Nephron progenitor cell (in vitro differentiated cells): ENCODE measurements at places on chromosomes 13 and 19.

DNA sequence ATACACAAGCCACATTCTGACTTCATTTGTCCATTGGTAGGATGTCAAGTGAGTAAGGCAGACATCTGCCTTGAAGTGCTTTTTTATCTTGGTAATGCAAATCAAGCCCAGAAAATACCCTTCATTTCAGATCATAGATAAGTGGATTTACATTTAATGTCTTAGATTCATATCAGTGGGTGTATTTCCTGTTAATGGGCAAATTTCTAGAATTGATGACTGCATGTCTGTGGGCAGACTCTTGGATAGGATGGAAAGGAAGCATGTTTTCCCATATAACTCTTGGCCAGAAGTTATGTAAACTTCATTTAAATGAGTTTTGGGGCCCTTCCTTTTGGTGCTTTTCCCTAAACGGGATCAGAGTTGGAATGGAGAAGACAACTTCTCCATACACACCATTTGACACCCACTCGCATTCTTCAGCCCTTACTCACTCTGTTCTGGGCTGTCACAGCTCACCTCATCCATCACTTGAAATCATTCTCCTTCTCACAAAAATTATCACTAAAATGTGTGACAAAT is 154.6 kb downstream of the FLT1 start:
- H3K27me3 ChIP-seq = no peaks in the 10 kb centered on the region
- no peak overlapping the region for H3K4me3 ChIP-seq
- no peak for DNase-seq
- H3K36me3 ChIP-seq = no peaks in the 10 kb centered on the region
- no peak overlapping the region for H3K27ac ChIP-seq

- H3K27me3 ChIP-seq = no peaks in the 10 kb centered on the region
- H3K4me3 ChIP-seq = no peak overlapping the region
- H3K4me1 ChIP-seq = peaks cover 82% of the 10 kb centered on the region
- DNase-seq = peak; percentile 10
Observed at GRCh38 chr13:50357586-50358118, 342.4 kb downstream of the KCNRG start.

DNA sequence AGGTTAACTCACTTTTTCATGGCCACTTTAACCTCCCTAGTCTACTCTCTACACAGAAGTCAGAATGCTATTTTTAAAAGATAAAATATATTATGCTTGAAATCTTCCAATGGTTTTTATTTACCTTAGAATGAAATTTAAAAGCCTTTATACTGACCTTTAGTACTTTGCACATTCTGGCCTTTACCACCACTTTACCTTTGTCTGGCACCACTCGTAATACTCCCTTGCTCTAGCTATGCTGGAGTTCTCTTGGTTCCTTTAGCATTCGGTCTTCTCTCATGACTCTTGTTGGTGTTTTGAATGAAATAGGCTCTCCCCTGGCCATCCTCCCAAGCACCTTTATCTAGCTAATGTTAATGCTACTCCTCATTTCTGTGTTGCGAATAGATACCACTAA is 310.8 kb downstream of the GPC5 start:
- no peaks in the 10 kb centered on the region for H3K36me3 ChIP-seq
- no peak overlapping the region for H3K27ac ChIP-seq
- no peaks in the 10 kb centered on the region for H3K4me1 ChIP-seq
- H3K4me3 ChIP-seq = no peak overlapping the region
- H3K27me3 ChIP-seq = no peaks in the 10 kb centered on the region

GRCh38 chr13:110483386-110483968 is 78.0 kb downstream of the RAB20 start:
- H3K36me3 ChIP-seq = peaks cover 48% of the 10 kb centered on the region
- DNase-seq = no peak
- H3K4me3 ChIP-seq = no peak overlapping the region
- no peak overlapping the region for H3K27ac ChIP-seq

GRCh38 chr13:20546556-20546955 is 20.4 kb upstream of the IFT88 start:
- H3K4me1 ChIP-seq = peaks cover 28% of the 10 kb centered on the region
- H3K36me3 ChIP-seq = no peaks in the 10 kb centered on the region
- H3K27ac ChIP-seq = no peak overlapping the region
- no peak overlapping the region for H3K4me3 ChIP-seq
- no peak for DNase-seq
- H3K27me3 ChIP-seq = peaks cover 9% of the 10 kb centered on the region

GRCh38 chr13:39201180-39201579 is 162.9 kb downstream of the NHLRC3 start:
- no peak overlapping the region for H3K4me3 ChIP-seq
- no peaks in the 10 kb centered on the region for H3K36me3 ChIP-seq
- no peak for DNase-seq
- H3K27ac ChIP-seq = peak overlapping the region; percentile 34
- peaks cover 8% of the 10 kb centered on the region for H3K4me1 ChIP-seq
- H3K27me3 ChIP-seq = no peaks in the 10 kb centered on the region

- no peak overlapping the region for H3K4me3 ChIP-seq
- H3K4me1 ChIP-seq = peaks cover 9% of the 10 kb centered on the region
- H3K27ac ChIP-seq = no peak overlapping the region
- no peaks in the 10 kb centered on the region for H3K27me3 ChIP-seq
Observed at GRCh38 chr13:114296448-114296847, 15.0 kb downstream of the UPF3A start.
